ENCODE measurements at places on chromosomes 6 and 20.

GRCh38 chr6:6798448-6798860, 209.9 kb downstream of the LY86 start:
- DNase-seq, result no peak

- no peak for DNase-seq
Observed at GRCh38 chr20:22928679-22929078, 106.4 kb upstream of the SSTR4 start.

DNA sequence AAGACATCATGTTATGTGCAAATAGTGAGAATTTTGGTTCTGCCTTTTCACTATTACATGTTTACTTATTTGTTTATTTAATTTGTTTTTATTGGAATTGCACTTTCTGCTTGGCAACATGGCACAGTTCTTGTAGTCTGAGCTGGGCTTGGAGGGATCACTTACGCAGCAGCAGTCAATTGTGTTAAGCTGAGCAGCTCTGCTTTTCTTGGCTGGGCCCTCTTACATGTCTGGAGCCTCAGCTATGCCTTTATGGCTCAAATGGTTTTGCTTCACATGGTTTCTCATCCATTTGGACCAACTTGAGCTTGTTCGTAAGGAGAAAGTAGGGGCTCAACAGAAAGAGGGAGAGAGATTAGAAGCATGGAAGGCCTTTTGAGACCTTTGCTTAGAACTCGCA, 327.5 kb upstream of the EPHA7 start:
- DNase-seq, result no peak

GRCh38 chr6:137852346-137852745, 14.7 kb upstream of the TNFAIP3 start:
- no peak for DNase-seq

DNA sequence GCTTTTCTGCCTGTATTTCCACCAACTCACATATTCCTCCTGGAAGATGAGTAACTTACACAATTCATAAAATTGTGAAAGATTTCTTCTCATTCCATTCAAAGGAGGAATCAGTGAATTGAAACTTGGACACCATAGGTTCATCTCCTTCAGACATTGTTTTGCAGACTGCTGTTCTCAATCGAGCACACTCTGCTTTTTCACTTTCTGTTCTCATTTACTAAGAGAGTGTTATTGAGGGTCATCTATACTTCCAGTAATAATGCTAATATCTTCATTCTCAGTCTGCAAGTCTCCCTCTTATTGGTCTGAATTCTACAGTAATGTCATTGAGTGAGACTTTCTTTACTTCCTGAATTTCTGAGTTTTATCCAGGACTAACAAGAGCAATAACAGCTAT, 67.5 kb upstream of the FUT9 start:
- no peak for DNase-seq

Measured in eye (tissue), 1 donor.